ENCODE measurements at places on chromosomes 2 and 18.

DNA sequence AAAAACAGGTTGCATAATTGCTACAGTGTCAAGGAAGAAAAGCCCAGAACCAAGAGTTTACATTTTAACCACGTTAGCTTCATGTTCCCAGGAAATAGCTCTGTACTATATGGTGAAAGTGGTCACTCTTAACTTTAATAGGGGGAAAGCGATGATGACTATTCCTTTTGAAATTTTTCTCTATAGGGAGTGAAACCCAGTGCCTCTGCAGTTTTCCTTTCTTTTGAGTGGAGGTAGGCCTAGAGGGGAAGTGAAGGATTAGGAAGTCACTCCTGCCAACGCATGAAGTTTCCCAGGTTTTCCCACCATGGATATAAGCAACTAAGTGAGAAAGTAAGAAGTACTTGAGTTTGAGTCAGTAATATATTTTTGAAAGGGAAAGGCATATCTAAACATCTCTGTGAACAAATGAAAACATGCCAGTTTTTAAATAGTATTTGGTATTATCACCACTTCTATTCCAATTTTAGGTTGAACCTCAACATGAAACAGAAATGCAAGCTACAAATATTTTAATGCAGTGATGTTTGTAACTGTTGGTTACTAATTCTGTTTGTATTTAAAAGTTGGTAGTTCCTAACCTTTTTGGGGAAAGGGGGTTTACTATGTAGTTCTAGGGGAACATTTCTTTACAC lies 91.9 kb downstream of the VRK2 start:
- ATAC-seq = no peak

GRCh38 chr2:234444242-234444730 lies 52.6 kb downstream of the ARL4C start:
- ATAC-seq = no peak

GRCh38 chr18:27948986-27949385 lies 227.9 kb downstream of the CDH2 start:
- ATAC-seq = no peak

DNA sequence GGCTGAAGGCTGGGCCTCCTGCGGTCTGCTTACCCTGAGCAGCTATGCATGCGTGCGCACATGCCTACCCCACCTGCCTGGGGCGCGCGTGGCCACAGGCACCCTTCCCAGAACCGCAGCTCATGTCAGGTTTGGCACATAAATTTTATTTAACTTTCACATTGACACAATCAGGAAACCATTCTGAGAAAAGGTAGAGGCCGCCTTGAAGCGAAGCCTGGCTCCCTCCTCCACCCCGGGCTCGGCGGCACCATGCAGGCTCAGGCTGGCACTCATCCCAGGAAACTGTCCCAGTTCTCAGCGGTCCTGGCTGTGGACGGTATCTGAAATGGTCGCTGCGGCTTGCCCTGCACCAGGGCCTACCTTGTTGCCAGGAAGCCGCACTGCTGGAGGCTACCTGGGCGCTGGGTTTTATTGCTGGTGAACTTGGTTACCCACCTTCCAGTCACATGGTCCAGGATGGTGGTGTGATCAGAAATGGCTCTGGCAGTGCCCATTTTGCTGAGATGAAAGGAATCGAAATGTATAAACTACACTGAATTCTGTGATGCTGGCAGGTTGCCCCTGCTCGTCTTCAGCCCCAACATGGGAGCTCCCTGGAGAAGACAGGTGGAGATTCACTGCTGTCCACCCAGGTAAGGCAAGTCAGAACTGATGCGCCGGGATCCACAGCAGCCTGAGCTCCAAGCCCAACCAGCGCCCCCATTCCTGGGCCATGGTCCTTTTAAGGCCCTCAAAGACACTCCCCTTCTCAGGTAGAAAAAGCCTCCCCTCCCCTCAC lies 25.5 kb downstream of the CHST10 start:
- no peak for ATAC-seq

- ATAC-seq = no peak
Measured at GRCh38 chr2:240237609-240238174, 97.2 kb upstream of the OTOS start.

DNA sequence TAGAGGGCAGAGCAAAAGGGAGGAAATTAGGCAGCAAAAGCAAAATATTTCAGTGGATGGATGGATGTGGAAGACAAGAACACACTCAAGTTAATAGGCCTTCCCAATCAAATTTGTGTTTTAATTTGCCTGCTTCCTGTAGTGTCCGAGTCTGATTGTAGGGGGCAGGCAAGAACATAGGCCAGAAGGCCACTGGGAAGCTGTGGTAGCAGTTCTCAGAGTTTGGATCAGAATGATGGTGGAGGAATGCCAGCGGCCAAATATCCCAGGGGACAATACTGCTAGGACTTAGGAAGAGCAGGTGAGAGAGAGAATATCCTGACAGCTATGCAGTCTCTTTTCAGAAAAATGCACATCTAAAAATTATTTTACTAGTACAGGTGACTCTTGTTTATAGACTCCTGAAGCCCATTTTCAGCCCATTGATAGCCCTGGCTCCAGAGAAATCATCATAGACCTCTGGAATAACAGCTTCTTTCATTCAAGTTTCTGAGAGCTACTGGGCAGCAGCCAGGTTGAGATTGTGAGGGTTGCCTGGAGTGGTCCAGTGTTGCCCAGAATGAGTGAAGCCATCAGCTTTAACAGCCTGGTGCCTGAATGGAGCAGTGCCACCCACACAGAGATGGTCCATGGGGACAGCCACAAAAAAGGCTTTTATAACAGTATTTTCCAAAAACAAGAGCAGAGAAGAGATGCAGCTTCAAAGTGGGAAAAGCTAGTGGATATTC lies 19.1 kb upstream of the SERPINE2 start:
- ATAC-seq = no peak

DNA sequence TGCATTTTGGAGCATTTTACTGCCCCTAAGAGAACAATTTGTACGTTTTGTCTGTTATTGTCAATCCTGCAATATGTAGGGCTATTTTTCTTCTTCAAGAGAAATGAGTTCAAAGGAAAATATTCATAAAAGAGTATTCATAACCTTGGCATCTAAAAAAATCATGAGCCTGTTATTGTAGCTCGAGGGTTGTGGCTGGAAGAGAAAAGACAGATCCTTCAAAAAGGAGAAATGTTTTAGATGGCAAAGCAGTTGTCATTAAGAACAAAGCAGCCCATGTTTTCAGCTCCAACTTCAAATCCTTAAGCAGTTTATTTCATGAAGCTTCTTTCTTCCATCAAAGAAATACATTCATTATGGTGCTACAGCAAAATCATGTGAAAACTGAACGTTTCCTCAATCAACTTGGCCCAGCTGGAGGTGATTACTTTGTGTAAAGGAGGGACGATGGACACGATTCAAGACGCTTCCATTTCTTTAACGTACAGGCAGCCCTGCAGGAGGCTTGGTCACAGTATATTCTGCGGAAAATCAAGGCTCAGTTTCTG lies 31.4 kb downstream of the QPCT start:
- ATAC-seq = no peak

GRCh38 chr2:43490252-43490786 lies 105.5 kb downstream of the THADA start:
- ATAC-seq = no peak

- ATAC-seq = no peak
Measured at GRCh38 chr2:223920109-223920508, 25.0 kb downstream of the WDFY1 start.

DNA sequence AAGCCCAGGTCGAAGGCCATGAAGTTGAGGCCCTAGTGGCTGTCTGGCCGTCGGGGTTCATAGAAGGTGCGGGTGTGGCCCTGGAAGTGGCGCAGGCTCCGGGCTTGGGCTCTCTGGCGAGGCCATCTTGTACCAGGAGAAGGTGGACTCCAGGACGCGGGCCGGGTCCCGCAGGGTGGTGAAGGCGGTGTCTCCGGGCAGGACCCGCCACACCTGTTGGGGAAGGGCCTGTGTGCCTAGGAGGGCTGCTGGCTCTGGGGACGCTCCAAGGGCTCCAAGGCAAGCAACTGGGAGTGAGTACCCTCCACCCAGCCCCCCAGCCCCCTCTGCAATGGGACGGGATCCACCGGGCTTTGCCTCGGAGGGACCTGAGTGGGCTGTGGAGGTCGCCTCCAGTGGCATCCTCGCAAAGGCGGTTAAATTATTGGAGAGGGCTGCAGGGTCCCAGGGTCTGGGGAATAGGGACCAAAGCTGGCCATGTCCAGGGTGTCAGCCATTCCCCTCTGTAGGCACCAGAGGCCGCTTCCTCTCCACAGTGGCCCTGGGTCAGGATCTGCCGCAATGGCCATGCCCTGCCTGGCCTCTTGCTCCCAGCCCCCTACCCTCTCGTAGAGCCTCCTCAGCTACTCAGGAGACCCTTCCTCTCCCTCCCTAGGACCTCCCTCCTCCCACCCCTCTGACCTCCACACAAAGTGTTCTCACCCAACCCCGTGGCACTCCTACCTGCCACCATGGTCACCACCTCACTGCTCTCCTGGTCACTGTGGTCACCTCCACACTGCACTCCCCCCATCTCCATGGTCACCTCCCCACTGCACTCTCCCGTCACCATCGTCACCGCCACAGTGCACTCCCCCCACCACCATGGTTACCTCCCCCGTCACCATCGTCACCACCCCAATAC lies 10.3 kb downstream of the AQP12A start:
- no peak for ATAC-seq

DNA sequence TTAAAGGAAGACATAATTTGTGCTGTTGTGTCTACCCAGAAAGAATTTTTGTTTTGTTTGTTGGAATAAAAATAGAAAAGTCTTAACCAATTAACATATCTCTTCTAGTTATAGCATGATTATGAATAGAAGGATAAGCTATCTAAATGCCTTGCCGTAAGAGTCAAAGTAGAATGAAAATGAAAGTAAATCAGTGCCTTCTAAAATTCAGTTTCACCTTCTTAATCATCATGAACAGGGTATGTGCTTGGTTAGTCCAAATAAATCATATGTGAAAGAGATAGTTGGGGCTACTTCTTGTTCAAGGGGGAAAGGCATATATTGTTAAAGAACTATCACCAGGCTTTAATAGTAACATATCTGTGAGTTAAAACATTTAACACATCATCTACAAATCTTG lies 91.5 kb downstream of the GULP1 start:
- ATAC-seq = no peak

DNA sequence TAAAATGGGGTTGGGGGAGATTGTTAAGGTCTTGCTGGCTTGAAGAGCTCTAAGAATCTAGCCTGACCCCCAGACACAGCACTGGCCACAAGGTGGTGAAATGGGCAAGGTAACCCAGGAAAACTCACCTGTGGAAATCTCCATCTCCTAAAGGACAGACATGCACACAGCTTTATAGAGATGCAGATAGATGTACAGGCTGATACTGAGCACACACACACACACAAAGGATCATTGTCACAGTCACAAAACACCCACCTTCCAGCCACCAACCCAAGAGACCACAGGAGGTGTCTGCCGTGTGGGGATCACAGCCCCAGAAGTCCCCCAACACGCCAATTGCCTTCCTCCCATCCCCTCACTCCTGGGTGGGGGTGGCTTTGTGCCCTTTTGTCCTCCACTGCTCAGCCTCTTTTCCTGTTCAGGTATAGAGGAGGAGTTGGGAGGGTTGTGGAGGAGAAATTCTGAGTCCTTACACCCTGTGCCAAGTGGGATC lies 3.2 kb upstream of the CYP26B1 start:
- ATAC-seq = no peak

DNA sequence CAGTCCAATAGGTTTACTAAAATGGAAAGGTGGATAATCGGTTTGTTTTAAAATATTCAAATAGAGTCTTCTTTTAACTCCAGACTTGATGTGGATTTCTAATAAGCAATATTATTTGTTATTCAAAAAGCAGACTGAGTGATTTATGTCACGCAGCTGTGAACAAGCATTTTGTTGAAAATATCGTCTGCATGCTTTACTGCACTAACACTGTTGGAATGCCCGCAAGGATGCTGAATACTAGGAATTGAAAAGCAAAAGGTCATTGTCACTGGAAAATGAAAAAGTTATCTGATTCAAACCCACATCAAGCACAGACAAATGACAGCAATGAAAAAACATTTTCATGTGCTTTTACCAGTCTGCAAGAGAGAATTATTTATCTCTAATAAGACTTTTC lies 31.1 kb downstream of the CHN1 start:
- ATAC-seq = no peak

DNA sequence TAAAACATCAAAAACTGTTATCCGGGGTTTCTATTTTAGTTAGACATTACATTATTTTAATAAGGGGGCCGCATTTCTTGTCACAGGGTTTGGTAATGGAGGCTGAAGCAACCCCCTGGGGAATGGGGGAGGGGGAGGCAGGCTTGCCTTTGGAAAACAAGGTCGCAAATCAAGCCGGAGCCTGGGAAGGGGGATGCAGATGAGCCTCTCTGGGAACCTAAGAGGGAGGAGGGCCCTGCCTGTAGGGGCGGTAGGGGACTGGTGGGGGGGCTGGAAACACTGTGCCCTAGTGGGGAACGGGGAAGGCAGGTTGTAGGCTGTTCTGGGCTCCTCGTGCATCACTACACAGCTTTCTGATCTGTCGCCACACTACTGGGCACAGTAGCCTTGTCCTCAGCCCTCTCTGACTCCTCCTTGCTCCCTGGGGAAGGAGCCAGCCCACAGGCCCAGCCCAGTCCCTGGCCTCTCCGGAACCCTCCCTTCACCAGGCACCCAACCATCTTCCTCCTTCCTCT lies 170.2 kb upstream of the SMAD2 start:
- no peak for ATAC-seq

DNA sequence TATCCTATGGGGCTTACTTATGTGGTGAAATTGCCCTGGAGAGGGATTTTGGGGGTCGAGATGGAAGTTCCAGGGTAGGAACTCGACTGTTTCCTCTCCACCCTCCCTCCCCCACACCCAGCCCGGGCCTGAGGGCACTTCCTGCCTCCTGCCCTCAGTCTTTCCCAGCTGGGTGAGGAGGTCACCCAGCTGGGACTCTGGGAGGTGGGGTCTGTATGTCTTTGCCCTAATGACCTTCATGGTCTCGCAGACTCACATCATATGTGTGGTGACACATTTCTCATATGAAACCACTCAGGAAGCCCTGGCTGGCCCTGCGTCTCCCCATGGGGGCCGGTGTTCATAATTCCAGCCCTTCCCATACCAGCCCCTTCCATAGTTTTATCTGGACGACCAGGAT lies 12.4 kb downstream of the ATOH8 start:
- no peak for ATAC-seq

- no peak for ATAC-seq
Measured at GRCh38 chr18:46163091-46163490, 58.9 kb downstream of the HAUS1 start.
